ENCODE measurements at places on chromosomes 2 and 18.

GRCh38 chr2:216596236-216596979 is 36.8 kb upstream of the IGFBP2 start:
- no peak for DNase-seq

DNA sequence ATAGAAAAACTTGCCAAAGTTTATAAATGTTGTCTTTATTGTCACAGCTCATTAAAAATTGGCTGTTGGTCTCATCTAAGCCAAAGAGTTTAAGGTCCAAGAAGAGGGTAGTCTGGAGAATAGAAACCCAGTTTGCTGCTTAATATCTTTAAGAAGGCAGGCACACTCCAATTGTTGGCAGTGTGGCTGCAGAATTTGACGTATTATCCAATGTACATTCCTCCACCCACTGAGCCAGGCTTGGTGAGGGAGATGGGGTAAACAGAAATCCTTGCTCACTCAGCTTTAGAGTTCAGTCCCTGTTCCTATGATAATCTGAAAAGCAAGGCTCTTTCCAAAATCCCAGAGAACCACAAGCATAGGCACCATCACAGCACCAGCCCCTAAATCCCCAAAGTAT is 10.7 kb upstream of the ADD2 start:
- DNase-seq: no peak

DNA sequence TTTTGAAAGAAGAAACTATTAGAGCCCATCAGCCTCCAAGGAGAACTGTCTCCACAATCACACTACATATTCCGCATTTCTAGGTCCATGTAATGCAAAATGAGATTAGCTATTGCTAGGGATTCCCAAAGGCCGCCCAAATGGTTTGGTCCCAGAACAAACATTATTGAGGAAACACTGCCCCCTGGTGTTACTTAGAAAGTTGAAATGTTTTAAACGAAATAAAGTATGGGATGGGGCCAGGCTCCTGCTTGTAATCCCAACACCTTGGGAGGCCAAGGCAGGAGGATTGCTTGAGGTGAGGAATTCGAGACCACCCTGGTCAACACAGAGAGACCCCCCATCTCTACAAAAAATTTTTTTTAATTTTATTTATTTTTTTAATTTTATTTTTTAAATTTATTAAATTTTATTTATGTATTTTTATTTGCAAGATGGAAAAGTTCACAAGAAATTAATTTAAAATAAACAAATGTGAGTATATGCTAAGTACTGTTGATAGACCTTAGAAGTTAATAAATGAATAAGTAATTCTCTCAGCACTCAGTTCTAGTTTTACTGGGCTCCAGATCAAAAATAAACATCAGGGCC is 5.5 kb downstream of the NHEJ1 start:
- peak; percentile 8 for DNase-seq

DNA sequence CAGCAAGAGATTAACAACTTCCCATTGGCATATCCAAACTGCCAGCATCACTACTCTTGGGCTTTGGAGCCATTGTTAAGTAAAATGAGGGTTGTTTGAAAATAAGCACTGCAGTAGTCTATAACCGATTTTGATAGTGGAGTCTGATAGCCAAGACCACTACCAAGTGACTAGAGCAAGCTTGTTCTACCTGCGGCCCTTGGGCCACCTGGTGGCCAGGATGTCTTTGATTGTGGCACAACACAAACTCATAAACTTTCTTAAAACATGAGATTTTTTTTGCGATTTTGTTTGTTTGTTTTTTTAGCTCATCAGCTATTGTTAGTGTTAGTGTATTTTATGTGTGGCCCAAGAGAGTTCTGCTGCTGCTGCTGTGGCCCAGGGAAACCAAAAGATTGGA is 11.0 kb downstream of the UBE2E3 start:
- no peak for DNase-seq

DNA sequence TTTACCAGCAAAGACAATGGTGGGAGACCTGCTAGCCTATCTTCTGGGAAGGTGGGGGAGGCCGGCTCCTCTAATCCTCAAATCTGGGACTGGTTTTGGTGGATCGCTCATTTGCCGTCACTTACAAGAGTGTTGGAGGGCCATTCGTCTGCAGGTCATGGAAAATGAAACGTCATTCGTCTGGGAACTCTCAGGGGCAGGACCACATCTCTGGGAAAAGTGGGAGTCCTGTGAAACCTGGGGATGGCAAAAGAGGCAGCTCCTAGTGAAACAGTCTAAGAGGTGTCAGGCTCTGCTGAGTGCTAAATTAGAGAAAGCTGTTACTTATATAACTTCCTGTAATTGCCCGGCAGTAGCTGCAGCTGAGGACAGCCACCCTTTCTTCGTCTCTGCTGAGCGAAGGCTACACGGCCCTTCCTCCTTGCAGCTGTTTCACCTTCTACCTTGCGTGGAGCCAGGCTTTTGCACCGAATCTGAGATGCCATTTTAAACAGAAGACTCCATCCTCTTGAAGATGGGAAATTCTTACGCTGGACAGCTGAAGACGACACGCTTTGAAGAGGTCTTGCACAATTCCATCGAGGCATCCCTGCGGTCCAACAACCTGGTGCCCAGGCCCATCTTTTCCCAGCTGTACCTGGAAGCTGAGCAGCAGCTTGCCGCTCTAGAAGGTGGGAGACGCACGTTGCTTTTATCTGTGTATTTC is 22.4 kb downstream of the GREB1 start:
- no peak for DNase-seq

DNA sequence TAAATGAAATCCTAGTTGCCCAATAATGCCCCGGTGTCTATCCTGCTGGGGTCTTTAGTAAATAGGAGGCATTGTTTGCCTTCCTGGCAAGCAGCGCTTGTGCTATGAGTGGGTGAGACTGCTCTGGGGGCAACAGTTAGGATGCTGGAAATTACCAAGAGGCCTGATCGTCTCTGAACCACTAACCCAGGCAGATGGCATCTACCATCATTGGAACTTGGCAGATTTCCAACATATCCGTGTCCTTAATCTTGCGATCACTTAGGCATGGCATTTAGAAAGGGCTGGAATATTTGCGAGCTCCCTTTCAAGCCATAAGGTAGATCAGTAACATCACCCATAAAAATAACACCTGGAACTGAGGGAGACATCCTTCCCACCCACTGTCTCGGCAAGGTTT is 18.8 kb upstream of the SH3RF3 start:
- DNase-seq: no peak

- DNase-seq: no peak
These were observed 4.0 kb downstream of the TMEM17 start for GRCh38 chr2:62501794-62502500.

GRCh38 chr2:85662899-85663593 is 5.0 kb downstream of the SFTPB start:
- no peak for DNase-seq

GRCh38 chr2:217612920-217613319 is 389.9 kb downstream of the TNS1 start:
- DNase-seq: no peak

GRCh38 chr2:96241227-96241626 is 24.6 kb downstream of the TMEM127 start:
- DNase-seq: no peak

- DNase-seq: no peak
These were observed 68.1 kb upstream of the CSRNP3 start for GRCh38 chr2:165401285-165401852.

GRCh38 chr2:174957050-174957449 is 48.1 kb downstream of the CHN1 start:
- no peak for DNase-seq

GRCh38 chr2:116819355-116819754 is 995.1 kb upstream of the DDX18 start:
- DNase-seq: no peak

- no peak for DNase-seq
These were observed 839.6 kb upstream of the ZEB2 start for GRCh38 chr2:145359561-145359960.

- no peak for DNase-seq
These were observed 49.5 kb downstream of the LBH start for GRCh38 chr2:30280596-30281434.

DNA sequence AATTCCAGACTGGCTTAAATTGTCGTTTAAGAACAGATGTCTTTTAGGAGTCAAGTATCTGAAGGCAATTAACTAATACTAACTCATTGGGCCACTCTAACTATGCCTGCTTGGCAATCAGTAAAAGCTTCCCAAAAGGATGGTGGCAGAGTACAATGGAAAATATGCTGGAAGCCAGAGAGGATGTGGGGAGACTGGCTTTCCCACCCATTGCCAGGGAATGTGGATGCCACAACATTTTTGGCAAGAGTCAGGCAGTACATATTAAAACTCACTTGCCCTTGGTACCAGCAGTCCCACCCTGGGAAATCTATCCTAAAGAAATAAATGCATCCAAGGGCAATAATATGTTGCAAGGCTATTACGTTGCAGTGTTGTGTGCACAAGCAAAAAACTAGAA is 74.0 kb upstream of the FZD7 start:
- no peak for DNase-seq

DNA sequence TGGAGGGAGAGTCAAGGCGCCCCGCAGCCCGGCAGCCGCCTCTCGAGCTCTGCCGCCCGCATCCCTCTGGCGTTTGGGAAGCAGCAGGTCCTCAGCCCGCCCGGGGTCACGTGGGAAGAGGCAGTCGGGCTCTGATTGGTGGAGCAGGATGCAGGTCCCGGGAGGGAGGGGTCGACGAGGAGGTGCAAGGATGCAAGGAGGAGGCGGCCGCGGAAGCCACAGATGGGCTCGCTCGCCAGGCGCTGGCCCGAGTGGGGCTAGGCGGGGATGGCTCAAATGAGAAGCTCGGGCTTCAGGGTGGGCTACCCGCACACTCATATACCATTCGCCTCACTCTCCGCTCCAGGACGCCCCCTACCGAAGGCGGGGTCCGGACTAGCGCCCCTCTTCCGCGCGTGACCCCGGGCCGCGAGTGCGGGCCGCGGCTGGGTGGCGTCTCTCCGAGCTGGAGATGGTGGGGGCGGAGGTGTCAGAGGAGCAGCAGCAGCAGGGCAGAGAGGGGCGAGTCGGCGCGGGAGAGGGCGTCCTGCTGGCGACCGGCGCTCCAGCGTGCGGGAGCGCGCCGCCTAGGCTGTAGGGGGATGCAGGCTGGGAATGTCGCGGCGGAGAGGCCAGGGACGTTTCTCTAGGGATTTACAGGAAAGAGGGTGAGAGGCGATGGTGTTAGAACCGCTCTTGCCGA is at the start of gene TMEFF2:
Gene TMEFF2 (minus strand): TSS at position 68 of the 682 bp plus-strand sequence. CDS start 409 bp downstream, outside the sequence.
- peak; percentile 70 for DNase-seq

DNA sequence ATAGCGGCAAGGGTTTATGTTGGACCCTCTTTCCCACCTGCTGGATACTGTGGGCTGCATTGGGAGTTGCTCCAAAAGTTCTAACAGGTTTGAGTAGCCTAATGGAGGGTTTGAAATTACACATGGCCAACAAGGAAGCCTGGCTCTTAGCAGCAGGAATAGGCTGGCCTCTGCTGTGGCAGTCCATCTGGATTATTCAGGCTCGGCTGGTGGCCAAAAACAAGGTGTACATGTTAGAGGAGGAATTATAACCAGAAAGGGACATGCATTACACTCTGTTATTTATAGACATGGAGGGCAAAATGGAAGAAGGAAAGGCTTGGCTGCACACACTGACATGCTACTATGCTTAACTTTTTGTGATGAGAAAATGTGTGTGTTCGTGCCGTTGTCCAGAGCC is 61.1 kb upstream of the NRXN1 start:
- DNase-seq: no peak

- DNase-seq: no peak
These were observed 134.9 kb upstream of the NDUFV2 start for GRCh38 chr18:8967573-8967972.

DNA sequence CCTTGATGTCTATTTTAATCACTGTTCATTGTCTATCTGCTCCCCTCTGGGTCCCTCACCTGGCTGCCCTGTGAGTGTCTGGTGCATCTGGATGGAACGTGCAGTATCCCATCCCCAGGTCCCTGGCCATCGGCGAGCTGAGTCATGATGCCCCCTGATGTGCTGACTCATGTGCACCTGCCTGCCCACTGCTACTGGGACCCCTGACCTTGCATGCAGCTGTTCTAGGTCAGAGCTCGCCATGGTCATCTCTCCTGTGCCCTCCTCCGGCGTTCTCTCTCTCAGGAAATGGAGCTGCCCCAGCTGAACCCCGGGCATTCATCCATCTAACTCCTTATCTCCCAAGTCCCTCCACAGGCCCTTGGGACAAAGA is 516.2 kb upstream of the HS6ST1 start:
- no peak for DNase-seq

- DNase-seq: peak; percentile 98
These were observed 20.0 kb downstream of the TEX44 start for GRCh38 chr2:231612456-231613330.

GRCh38 chr2:45382744-45383143 is 228.3 kb downstream of the SRBD1 start:
- no peak for DNase-seq

DNA sequence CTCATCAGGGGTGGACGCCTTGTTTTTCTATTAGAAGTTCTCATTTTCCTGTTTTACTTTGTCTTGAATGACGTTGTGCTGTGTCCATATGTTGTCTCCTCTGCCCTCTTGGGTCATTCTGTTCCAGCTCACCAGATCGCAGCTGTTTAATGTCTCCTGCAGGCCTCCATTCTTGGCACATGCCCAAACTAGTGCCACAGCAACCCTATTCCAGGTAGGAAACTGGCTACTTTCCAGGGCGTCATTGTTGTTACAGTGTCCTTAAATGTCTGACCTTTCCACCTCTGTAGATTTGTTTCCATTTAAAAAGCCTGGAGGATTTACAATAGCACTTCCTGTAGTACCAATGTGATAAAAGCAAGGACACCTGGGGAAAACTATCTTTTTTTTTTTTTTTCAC is 500.7 kb downstream of the METTL4 start:
- no peak for DNase-seq

DNA sequence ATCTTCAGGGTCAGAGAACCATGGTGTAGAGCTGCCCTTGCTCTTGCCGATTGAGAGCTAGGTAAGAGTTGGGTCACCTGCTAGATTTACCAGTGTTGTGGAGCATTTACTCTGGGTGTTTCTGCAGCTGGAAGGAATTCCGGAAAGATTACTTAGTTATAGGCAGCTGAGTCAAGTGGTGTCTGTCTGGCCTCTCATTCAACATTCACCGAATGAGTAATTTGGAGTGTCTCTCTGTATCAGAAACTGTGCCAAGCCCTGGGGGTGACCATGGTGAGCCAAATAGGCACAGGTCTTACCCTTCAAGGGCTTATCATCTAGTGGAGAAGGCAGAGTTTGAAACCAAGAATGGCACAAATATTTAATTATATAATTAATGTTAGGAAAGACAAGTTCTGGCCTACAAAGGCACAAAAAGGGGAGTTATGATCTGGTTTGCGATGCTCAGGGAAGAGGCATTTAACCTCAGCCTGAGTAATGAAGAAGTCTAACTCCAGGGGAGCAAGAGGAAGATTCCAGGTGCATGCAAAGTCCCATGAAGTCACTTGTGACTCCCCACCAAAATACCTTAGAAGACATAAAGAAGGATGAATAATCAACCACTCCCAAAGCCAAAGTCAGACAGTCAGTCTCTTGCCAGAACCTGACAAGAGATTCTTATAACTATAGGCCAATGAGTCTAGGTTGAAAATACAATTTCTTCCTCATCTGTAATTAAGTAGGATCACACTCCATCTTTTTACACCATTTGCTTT is 12.5 kb downstream of the SETBP1 start:
- no peak for DNase-seq

DNA sequence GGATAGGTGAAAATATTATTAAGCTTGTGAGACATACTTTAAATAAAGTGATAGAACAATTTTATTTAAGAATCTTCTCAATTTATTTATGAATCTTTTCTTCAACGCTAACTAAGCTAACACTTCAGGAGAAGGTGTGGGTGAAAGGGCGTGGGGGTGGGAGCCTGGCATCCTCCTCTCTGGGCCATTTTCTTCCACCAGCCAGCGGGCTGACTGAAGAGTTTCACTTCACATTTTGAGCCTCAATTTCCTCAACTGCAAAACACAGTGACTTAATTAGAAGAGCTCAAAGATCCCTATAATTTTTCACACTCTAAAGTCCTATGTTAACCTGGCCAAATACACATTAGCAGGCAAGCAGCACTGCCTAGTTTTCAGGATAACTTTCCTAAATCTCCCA is 94.8 kb downstream of the FTCDNL1 start:
- no peak for DNase-seq
